ENCODE measurements at places on chromosomes 1 and 21. TPM values are rescaled to one million over a fixed set of nuclear protein-coding genes. Genes with fewer than 3 reads are reported as not detected.

DNA sequence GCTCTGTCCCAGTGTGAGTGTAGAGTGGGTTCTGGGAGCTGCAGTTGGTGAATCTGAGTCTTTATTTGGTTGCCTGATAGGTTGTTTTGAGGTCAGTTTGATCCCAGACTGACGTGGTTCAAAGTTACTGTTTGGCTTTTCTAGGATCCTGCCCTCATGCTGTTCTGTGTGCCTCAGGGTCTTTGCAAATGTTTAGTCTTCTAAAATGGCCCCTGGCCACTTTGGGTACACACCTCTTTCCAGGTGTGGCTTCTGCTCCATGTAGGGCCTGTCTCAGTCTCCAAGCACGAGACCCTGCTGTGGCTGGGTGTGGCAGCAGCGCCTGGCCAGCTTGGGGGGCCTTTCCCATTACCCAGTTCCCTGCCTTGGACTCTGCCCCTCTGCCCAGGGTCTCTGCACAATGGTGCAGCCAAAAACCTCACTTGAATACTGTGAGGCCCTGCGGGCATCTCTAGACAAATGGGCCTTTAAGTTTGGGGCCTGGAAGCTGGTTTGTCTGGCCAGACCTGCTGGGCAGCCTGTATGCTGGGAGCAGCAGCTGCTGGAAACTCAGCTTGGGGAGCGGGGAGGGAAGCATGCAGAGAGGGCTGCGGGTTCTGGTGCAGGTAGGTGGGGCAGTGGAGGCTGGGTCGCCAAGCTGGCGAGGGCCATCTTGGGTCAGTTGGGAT is 5.6 kb downstream of the PTPRF start:
- H3K27ac ChIP-seq, result no peak overlapping the region
- no peak for DNase-seq
- H3K36me3 ChIP-seq, result peaks cover 22% of the 10 kb centered on the region

- H3K4me3 ChIP-seq, result no peak overlapping the region
- no peaks in the 10 kb centered on the region for H3K27me3 ChIP-seq
- DNase-seq, result no peak
- peaks cover 5% of the 10 kb centered on the region for H3K4me1 ChIP-seq
- H3K36me3 ChIP-seq, result peaks cover 15% of the 10 kb centered on the region
- H3K27ac ChIP-seq, result no peak overlapping the region
Observed at GRCh38 chr1:109996476-109996875, 11.9 kb downstream of the AHCYL1 start.

DNA sequence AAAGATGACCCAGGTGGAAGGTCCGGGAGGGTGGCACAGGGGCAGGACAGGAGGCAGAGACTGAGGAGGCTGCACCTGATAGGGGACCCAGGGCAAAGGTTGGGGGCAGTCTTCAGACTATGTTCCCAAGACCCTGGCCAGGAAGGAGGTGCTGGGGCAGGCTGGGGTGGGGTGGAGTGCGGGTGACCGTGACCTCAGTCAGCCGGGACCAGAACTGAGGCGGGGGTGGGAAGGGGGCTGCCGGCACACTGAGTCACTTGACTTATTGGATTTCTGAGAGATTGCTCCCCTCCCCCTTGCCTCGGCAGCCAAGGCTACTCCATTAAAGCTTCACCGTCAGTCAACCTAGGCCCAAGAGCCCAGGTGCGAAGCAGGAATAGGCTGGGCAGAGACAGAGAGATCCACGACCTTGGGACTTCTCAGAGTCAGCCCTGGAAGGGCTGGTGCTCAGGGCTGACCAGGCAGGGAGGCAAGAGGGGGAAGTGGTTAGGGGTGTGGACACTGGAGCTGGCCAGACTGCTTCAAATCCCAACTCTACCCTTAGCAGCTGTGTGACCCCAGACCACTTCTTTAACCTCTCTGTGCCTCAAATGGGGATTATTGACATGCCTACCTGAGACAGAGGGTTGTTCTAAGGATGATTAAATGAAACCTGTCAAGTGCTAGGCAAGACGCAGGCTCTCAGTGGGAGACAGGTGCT is 47.9 kb upstream of the LAPTM5 start:
- H3K4me1 ChIP-seq, result peaks cover 6% of the 10 kb centered on the region
- DNase-seq, result no peak
- peaks cover 14% of the 10 kb centered on the region for H3K27me3 ChIP-seq
- no peak overlapping the region for H3K4me3 ChIP-seq
- no peak overlapping the region for H3K27ac ChIP-seq
- H3K36me3 ChIP-seq, result no peaks in the 10 kb centered on the region

- H3K4me3 ChIP-seq, result no peak overlapping the region
- no peak for DNase-seq
- no peak overlapping the region for H3K27ac ChIP-seq
- no peaks in the 10 kb centered on the region for H3K36me3 ChIP-seq
- no peaks in the 10 kb centered on the region for H3K27me3 ChIP-seq
Observed at GRCh38 chr1:244897476-244898254, 33.3 kb upstream of the HNRNPU start.

- no peak overlapping the region for H3K4me3 ChIP-seq
- H3K36me3 ChIP-seq, result no peaks in the 10 kb centered on the region
- DNase-seq, result no peak
- no peaks in the 10 kb centered on the region for H3K27me3 ChIP-seq
Observed at GRCh38 chr1:115274467-115274866, 63.6 kb downstream of the NGF start.

DNA sequence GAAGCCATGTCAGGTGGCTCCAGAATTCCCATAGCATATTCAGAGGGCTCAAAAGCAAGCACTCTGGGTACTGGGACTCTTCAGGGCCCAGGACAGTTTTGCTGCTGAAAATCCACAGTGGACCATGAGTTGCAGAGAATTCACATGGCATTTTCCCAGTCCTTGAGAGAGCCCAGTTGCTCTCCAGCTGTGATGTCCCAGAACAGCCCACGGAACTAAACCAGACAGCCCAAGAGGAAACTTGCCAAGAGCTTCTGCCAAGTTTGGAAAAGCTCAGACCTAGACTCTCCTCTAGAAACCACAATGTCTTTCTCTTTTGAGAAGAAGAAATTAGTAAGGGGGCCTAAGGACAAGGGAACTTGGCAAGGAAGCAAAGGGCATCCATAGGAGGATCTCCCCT is 69.4 kb downstream of the RGS2 start:
- peaks cover 12% of the 10 kb centered on the region for H3K27me3 ChIP-seq
- H3K36me3 ChIP-seq, result no peaks in the 10 kb centered on the region
- H3K27ac ChIP-seq, result no peak overlapping the region
- H3K4me3 ChIP-seq, result no peak overlapping the region
- DNase-seq, result no peak

DNA sequence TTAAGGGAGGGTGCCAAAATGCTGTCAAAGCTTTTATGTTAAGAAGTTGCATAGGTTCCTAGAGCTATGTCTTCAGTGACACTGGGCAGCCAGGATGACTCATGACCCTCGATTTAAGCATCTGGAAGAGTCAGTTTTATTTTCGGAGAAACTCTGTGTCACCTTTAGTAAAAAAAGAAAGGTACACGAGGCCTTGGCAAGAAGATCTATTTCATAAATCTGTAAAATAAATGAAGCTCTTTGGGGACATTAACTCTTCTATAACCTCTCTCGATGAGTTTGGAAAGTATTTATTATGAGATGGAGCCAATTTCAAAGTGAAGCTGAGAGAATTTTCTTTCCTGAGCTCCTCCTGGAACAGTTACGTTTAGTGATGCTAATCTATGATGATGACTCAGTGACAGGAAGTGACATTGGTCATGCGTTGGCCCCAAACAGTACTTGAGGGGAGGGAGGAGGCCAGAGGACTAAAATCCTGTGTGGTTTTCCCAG is 156.5 kb downstream of the HLX start:
- H3K4me3 ChIP-seq, result no peak overlapping the region
- H3K4me1 ChIP-seq, result no peaks in the 10 kb centered on the region
- H3K36me3 ChIP-seq, result no peaks in the 10 kb centered on the region

DNA sequence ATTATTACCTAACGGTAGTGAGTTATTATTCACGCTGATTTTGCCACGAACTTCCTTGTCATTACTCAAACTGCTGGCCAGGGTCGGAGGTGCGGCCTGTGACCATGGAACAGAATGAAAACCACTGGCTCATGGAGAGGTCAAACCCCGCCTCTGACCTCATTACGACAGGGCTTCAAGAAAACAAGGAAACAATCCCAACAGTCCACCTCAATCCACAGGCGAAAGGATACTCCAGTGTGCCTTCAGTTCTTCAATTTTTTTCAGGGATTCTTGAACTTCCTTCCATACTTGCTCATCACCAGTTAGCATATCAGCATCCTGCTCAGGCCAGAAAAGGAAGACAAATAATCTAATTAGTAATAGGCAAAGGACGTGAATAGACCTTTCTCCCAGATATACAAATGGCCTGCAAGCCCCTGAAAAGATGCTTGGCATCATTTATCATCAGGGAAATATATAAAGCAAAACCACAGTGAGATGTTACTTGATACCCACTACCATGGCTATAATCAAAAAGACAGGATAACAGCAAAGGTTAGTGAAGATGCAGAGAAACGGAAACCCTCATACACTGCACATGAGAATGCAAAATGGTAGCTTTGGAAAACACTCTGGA is 643.4 kb downstream of the SMYD3 start:
- H3K36me3 ChIP-seq, result no peaks in the 10 kb centered on the region
- no peaks in the 10 kb centered on the region for H3K4me1 ChIP-seq
- no peak overlapping the region for H3K4me3 ChIP-seq
- H3K27ac ChIP-seq, result no peak overlapping the region
- H3K27me3 ChIP-seq, result no peaks in the 10 kb centered on the region
- DNase-seq, result no peak

GRCh38 chr1:214404571-214405213 is 123.7 kb downstream of the SMYD2 start:
- H3K27ac ChIP-seq, result no peak overlapping the region
- H3K4me3 ChIP-seq, result no peak overlapping the region
- peaks cover 7% of the 10 kb centered on the region for H3K4me1 ChIP-seq
- DNase-seq, result peak; percentile 88
- H3K36me3 ChIP-seq, result peaks cover 54% of the 10 kb centered on the region
- H3K27me3 ChIP-seq, result no peaks in the 10 kb centered on the region

DNA sequence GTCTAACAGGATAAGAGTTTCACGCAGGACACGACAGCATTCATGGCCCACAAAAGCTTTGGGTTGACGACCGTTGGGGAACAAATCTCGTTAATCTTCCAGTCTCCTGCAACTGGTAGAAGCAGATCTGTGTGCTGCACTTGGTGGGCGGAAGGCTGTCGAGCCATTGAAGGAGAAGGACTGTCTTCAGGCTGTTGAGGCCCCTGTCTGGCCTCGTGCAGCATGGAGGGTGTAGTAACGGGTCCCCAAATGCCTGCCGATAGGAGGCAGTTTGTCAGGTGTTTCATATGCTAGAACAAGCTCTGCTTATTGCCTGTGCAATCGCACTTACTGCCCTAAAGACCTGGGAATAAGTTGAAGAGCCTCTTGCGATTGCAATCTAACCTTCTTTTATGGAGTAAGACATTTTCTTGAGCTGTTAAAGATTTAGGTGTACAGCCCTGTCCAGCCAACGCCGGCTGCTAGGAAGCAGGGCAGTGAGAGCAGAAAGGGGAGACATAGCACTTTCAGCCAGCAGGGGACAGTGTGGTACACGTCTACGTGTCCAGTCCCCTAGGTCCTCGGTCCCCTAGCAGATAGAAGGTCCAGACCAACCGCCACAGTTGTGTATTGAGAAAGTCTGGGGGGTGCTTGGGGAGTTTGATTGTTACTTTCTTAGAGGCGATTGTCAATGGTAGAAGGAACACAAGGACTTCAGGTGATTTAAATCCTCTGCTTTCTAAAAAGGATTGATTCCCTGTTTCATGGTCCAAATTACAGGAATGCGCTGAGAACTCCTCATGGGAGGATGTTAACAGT is 102.3 kb upstream of the TMPRSS2 start:
- H3K27me3 ChIP-seq, result no peaks in the 10 kb centered on the region
- no peaks in the 10 kb centered on the region for H3K4me1 ChIP-seq
- DNase-seq, result peak; percentile 88
- no peaks in the 10 kb centered on the region for H3K36me3 ChIP-seq

- H3K27me3 ChIP-seq, result peaks cover 4% of the 10 kb centered on the region
- H3K4me3 ChIP-seq, result no peak within 1 kb of the TSS
- DNase-seq, result no peak
- no peaks in the 10 kb centered on the region for H3K36me3 ChIP-seq
- no peak within 1 kb of the TSS for H3K27ac ChIP-seq
- H3K4me1 ChIP-seq, result peaks cover 8% of the 10 kb centered on the region
Observed at GRCh38 chr1:111503585-111504060, at the start of the genes ADORA3 and TMIGD3. Gene ADORA3 (minus strand): TSS chr1:111503633. CDS start chr1:111503354, 279 bp downstream. Gene TMIGD3 (minus strand): TSS chr1:111503633. CDS start chr1:111503354, 279 bp downstream.

Gene KIF2C
- 72.7 TPM for total RNA-seq

DNA sequence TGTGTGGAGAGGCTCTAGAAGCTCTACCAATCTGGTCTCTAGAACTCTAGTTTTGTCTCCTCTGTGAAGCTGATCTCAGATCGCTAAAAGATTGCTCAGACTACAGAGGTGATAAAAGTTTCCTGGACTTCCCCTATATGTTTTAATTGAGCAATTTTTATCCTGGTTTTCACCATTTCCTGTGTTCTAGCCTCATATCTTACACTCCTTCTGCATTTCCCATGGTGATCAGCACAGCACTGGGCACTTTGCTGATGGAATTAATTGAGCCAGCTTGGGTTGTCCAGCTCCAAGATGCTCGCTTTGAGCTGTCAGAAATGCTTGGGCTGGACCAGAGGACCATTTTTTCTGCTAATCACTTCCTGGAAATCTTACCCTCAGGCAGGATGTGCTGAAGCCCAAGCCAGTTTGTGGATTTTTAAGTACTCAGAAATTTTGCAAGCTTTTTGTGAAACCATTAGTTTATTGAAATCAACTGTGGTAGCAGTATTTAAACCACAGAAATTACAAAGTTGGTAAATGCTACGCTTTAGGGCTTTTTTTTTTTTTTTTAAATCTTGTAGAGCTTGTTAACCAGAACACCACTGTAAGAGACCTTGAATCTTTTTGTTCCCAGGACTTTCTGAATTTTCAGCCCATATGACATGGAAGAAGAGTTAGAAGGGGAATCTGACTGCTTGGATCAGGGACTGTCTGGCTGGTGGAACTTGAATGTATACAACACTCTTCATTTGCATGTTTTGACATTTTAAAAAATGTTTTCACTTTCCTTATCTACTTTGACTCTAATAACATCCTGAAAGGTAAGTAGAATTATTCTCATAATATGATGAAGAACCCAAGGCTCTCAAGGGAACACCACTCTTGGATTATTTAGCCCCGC is 28.4 kb downstream of the CD48 start:
- H3K36me3 ChIP-seq, result peaks cover 8% of the 10 kb centered on the region
- H3K27ac ChIP-seq, result no peak overlapping the region
- no peak overlapping the region for H3K4me3 ChIP-seq
- DNase-seq, result no peak

Gene RABGGTB
- 113 TPM for total RNA-seq

DNA sequence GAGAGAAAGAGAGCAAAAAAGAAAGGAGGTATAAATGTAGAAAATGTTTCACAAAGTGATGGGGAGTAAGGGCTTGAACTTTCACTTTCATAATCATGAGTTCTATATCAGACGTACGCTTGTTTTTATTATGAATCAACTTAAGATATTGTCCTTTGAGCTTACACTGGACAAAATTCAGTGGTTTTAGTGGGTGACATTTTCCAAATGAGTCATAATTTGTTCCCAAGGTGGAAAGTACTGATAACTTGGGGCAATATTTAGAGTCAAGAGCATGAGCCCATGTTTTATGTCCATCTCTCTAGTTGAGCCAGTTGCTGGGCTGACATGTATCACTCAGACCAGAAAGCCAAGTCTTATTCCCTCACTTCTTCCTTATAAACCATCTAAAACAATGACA is 161.6 kb downstream of the CHRM3 start:
- no peak overlapping the region for H3K4me3 ChIP-seq
- DNase-seq, result no peak
- no peaks in the 10 kb centered on the region for H3K4me1 ChIP-seq
- no peaks in the 10 kb centered on the region for H3K27me3 ChIP-seq
- no peaks in the 10 kb centered on the region for H3K36me3 ChIP-seq

- H3K36me3 ChIP-seq, result no peaks in the 10 kb centered on the region
- H3K4me1 ChIP-seq, result peaks cover 17% of the 10 kb centered on the region
- no peaks in the 10 kb centered on the region for H3K27me3 ChIP-seq
- no peak for DNase-seq
- H3K4me3 ChIP-seq, result no peak overlapping the region
Observed at GRCh38 chr1:25704267-25704691, 87.7 kb downstream of the MAN1C1 start.
